Smooth muscle cell of bladder (primary cell): ENCODE measurements at places on chromosomes 4 and X. TPM values are rescaled to one million over a fixed set of nuclear protein-coding genes. Genes with fewer than 3 reads are reported as not detected.

CT45A5 gene
- total RNA-seq = not detected in 2 replicates

PAGE4 gene
- total RNA-seq = not detected in 2 replicates

SHISA3 gene
- 0.28 and 0.65 TPM in 2 replicates for total RNA-seq

MAGEB17 gene
- not detected in 2 replicates for total RNA-seq

HELT gene
- not detected in 2 replicates for total RNA-seq

BGN gene
- total RNA-seq = 2.0 and 9.0 TPM in 2 replicates
